ENCODE measurements at places on chromosomes 4 and X.

DNA sequence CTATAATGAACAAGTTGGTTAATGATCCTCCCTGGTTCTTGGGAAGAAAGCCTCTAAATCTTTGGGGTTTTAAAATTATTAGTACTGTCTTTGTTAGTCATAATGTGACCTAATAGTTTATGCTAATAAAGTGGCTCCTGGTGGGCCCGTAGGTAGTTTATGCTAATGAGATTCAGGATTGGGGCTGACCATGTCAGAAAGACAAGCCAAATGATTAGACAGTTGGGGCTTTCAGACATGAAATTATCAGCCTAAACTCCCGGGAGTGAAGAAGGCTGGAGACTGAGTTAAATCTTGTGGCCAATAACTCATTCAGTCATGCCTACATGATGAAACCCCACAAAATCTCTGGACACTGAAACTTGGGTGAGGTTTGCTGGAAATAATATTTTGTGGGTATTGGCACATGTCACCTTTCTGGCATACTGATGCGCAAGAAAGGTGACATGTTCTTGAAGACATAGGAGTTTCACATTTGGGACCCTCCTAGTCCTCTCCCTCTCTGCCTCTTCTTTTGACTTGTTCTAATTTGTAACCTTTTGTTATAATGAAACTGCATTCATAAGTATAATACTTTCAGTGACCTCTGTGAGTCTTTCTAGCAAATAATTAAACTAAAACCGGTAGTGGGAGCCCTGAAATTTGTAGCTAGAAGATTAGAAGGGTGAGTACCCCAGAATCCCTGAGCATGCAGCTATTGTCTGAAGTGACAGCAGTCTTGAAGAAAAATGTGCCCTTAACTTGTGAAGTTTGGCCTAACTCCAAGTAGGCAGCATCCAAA, 196.8 kb upstream of the FSTL5 start:
- no peak for DNase-seq

DNA sequence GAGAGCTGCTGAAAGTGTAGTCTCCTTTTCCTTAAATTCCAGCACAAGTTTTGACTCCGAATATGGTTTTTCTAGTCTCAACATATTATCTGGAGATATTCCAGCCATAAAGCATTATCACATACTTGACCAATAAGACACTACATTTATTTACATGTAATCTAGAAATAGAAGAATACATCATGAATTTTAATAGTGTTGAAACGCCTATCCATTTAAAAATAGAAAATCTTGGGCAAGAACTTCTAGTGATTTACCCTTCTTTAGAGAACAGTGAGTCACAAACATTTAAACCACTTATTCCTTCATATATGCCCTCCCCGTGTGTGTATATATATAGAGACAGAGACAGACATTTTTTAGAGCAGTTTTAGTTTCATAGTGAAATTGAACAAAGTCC, 161.5 kb downstream of the SOWAHB start:
- DNase-seq: no peak

- no peak for DNase-seq
Observed at GRCh38 chr4:175087145-175087544, 169.0 kb downstream of the ADAM29 start.

DNA sequence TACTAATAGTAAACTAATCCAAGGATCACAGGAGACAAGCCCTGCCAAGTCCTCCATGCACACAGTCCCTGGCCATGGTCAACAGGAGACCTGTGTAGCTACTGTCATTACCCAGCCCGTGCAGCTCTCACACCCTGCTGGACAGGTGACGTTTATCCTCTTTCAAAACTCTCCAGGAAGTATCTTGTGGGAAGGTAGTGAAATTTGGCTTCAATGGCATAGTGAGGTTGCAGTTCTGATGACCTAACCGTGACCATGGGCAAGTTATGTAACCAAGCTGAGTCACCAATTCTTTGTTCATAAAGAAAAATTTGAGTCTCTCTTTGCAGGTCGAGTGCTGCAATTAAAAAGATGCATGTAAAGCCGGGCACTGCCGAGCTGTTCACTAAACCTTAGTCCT, 11.3 kb upstream of the SLC2A9 start:
- peak; percentile 72 for DNase-seq

DNA sequence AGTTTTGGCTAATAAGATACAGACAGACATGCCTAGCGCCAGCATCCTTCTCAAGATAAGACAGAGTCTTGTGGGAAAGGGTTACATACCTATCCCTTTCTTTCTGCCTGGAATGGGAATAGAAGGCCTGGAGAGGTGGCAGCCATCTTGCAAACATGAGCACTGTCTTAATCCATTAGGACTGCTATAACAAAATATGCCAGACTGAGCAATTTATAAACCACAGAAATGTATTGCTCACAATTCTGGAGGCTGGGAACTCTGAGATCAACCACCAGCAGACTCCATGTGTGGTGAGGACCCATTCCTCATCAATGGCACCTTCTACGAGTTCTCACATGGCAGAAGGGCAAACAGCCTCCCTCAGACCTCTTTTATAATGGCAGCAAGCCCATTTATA, 26.5 kb upstream of the NEIL3 start:
- DNase-seq: peak; percentile 55

GRCh38 chr4:182140547-182140946, 102.7 kb upstream of the TENM3 start:
- peak; percentile 11 for DNase-seq

GRCh38 chr4:5374994-5375393, 323.7 kb downstream of the STK32B start:
- DNase-seq: no peak

GRCh38 chr4:86101841-86102240, 258.0 kb downstream of the MAPK10 start:
- DNase-seq: no peak

DNA sequence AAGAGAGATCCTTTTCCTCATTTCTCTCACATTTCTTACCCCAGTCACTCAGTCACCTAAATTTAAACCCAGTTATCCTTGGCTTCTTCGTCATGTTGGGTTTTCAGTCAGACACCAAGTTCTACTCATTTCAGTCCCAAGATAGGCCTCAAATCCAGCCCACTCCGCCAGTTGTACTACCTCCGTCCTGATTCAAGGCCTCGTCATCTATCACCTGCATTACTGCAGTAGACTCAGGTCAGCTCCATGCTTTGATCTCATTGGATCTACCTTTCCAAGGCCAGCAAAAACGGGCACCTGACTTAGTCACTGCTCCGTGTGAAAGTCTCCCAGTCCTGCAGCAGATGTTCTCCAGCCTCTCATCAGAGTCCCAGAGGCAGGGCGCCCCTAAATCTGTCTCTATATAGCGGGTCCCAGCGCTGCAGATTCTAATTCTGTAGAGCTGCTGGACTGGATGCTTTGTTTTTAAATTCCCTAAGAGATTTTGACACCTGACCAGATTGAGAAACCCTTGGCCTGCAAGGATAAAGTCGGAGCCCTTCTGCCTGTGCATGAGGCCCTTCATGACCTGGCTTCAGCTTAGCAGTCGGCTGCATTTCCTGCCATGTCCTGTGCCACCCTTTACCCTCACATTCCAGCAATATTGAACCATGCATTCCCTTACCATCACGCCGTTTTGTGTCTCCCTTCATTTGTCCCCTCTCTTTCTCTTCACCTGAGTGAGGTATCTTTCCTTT, 53.7 kb downstream of the ZFX start:
- no peak for DNase-seq

- DNase-seq: peak; percentile 98
Observed at GRCh38 chr4:39977489-39978377, at the start of gene PDS5A. Gene PDS5A (minus strand): TSS chr4:39977911. CDS start chr4:39976577, 1,334 bp downstream.

DNA sequence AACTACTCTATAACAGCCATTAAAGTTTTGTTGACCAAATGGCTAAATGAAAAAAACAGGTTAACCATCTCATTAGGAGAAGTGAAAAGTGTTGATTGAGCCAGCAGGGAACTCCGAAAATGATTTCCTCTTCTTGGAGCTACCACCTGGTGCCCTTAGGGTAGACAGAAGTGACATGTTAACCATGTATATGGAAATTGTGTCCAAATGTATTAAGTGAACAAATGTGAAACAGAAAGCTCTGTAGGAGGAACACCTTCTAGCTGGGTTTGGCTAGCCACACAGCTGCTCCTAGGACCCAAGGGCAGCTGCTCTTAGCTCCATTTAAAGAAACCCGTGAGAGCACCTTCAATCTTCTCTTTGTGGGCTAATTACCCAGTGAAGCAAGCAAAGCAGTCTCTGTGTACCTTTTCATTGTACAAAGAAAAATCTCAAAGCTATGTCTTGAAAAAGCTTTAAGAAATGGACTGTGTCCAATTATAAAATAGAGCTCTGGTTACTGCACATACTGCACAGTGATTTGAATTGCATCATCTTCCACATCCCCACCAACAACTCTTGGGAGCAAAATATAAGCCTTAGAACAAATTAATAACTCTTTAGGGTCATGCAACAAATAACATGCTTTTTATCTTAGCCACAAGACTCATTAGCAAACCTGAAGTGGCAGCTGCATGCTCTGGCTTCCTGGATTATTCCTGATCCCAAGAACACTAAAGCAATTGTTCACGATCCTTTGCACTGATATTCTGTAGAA, 59.2 kb upstream of the PARM1 start:
- DNase-seq: peak; percentile 6

- no peak for DNase-seq
Observed at GRCh38 chrX:85630901-85631300, 251.4 kb upstream of the POF1B start.

GRCh38 chr4:7287274-7287917, 95.1 kb downstream of the SORCS2 start:
- no peak for DNase-seq

DNA sequence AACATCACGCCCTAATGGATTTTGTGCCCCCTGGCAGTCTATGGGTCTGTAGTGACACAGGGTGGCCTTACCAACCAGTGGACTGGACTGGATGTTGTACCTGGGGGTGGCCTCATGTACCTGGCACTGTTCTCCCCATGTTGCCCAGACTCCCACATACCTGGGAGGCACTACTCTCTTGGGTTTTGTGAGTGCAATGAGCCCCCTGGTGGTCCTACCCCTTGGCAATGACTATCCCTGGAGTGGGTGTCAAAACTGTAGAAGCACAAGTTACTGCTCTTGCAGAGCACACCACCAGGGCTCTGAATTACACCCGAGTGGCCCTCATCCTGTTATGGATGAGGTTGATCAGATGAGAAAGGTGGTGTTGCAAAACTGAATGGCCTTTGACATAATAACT, 57.8 kb upstream of the CCDC149 start:
- DNase-seq: no peak

DNA sequence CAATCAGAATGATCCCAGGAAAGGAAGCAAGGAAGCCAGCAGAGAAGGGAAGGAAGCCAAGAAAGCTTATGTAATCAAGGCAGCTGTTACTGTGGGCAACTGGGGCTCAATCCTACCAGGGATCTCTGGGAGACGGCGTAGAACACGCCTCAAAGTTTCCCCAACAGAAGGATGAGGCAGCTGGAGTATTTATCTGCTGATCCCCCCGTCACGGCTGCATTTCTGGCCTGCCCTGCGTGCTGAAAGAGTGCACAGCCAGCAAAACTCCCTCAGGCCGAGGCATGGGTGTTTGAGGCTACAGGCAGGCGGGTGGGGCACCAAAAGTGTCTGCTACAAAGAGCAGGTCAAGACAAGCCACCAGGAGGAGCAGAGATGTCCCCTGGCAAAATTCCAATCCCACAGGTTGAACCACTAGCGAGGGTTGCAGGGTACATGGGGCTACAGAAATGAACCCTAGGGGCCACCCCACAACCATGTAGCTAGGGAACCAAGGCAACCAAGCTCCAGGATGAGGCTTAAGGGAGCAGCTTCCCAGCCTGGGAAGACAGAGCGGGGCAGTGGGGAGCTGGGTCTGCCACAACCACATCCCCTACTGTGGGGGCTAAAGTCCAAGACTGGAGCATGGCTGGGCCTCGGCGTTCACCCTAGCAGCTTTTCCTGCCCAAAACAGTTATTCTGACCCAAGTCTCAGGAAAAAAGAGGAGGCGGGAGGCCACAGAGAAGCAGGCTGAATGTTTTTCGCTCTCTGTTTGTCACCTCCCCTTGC, 113.4 kb downstream of the BCOR start:
- DNase-seq: peak; percentile 48

DNA sequence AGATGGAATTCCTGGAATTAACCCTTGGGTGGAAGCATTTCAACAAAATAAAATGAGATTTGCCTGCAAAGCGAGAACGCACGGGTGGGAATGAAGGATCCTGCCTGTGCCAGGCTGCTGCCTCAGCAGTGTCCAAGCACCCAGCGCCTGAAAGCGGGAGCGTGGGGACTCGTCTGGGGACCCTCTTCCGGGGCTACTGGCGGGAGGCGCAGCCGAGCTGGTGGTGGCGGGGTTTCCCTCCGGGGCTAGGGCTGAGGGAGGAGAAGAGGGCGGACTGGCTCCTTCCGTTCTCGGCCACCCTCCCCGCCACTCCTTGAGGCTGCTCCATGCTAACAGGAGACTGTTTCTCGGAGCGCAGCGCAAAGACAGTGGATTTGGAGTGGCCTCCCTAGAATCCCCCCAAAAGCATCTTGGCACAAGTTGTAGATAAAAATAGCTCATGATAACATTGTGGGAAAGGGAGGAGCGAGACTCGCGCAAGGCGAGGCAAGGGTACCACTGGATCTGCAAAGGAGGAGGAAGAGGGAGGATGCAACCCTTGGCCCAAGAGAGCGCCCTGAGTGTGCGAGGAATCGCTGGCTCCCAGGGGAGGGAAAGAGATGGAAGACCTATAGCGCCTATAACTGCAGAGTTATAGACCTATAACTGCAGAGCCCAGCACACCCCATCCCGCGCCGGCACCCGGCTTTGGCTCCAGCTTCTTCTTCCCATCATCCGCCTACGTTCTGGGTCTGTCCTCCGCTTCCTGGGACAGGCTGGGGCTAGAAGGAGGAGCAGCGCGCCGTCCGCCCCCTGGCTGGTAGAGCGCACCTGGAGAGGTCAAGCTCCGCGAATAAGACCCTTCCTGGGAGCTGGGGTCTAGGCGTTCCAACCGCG, 1.3 kb downstream of the HS3ST1 start:
- peak; percentile 23 for DNase-seq

DNA sequence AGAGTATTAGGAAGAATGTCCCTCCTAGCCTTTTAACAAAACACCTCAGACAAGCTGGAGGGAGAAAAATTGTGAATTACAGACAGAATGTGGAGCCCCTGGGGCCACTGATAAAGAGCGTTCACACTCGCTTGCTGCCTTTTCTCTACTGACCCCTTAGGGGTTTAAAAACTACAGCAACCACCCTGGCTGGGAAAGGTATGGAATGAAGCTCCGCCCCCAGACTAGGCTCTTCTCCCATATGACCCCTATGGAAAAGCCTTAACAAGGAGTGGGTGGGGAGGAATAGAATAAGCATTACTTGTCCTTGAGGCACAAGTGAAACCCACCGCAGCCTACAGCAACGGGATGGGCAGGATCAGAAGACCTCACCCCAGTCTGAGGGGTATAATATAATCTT, 26.3 kb downstream of the ANKRD50 start:
- peak; percentile 38 for DNase-seq

DNA sequence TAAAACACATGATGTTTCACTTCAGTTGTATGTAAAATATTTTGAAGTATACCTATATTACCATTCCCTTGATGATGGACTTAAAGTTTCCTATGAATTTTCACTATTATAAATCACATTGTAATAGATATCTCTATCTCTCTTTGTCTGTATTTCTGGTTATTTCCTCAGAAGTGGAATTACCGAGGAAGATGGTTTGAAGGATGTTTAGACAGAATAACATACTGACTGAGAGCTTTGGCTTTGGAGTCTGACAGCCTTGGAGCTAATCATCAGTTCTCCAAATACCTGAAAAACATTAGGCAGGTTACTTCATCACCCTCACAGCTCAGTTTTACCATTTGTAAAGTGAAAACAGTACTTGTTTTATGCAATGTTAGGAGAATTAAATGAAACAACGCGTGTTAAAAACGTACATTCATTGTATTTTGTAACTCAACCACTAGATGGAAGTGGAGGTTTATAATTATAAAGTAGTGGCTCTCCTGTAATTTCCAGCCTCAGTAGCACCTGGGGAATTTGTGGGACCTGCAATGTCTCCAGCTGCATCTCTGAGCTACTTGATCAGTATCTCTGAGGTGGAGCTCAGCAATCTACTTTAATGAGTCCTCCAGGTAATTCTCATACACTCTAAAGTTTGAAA, 14.3 kb downstream of the JCHAIN start:
- peak; percentile 39 for DNase-seq
